NK-92 treated with Interleukin-12 subunit alpha and Interleukin-12 subunit beta, amount 100 ng/mL, for 24 hours (cell line): ENCODE measurements at places on chromosomes 16 and 17.

- DNase-seq: no peak
Observed at GRCh38 chr17:9953492-9953891, 48.4 kb upstream of the RCVRN start.

DNA sequence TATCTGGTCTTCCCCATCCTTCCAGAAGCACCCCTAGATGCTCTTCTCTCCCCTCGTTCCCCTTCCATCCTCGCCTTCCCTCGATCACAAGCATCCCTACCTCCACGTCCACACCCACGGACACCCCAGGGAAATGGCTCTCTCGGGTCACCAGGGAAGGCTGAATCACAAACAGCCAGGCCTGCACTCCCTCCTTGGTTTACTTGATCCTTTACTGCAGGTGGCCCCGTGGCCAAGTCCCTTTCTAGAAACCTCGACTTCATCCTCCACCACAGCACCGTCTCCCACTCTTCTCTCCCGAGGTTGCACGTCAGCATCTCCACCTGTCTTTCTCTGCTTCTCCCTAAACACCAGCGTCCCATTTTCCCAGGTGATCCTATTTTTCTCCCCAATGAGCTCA, 6.5 kb upstream of the RBFOX3 start:
- no peak for DNase-seq

DNA sequence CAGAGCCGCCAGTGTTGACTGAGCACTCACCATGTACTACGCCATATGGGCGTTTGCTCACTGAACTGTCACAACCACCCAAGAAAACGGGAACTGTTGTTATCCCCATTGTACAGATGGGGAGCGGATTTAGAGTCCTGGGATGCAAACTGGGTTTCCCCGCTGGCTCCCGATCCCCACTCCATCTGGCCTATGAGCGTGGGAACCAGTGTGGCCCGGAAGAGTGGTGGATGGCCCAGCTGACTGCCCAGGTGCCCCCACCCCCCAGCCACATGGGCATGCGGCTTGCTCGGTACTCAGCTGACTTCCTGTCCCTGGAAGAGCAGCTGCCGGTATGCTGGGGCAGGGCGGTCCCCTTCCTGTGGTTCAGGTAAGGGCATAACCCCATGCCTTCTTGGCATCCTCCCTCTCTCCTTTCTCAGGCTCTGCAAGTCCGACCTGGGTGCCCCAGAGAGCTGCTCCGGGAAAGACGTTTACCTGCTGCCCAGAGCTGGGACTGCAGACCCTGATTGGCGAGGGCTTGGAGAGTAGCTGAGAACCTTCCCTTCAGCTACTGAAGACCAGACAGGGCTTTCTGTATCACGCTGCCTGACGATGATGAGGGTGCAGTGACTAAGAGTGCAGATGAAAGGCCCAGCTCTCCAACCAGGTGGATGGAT, 16.2 kb downstream of the SOCS3 start:
- no peak for DNase-seq

DNA sequence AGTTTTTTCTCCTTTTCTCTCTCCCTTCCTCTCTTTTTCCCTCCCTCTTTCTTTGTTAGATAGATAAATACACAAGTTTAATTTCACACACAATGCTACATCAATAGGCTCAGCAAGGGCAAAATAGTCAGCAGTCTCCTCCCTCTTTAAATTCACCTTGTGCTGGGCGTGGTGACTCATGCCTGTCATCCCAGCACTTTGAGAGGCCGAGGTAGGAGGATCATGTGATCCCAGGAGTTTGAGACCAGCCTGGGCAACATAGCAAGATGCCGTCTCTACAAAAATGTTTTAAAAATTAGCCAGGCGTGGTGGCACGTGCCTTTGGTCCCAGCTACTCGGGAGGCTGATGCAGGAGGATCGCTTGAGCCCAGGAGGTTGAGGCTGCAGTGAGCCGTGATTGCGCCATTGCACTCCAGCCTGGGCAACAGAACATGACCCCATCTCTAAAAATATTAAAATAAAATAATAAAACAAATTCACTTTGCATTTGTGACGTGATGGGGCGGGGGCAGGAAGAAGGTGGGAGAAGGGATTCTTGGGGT, 27.4 kb downstream of the IL21R start:
- no peak for DNase-seq

DNA sequence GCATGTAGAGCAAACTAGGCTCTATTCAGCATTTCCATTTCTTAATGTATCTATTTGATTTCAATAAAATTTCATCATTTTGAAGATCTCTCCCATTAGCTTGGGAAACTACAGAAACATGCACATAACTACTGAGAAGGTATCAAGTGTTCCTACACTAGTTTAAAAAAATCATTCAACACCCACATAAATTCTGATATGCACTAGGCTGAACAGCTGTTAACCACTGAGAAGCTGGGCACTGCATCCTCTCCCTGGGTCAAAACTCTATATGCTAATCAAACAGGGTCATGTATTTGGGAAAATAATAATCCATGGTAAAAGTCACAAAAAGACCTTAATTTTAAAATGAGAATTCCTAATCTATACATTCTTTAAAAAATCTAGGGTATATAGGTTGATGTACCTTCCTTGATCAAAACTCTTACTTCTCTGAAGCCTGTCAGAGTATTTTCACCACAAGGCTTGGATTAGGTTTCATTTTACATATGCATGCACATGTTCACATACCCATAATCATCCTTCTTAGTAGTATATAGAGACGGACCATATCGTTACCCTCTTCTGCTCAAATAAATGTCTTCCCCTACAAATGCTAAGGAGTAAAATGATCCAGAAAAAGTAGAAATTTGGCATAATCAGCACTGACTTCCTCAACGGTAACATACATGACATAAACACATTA, 57.2 kb downstream of the KANSL1 start:
- DNase-seq: no peak

DNA sequence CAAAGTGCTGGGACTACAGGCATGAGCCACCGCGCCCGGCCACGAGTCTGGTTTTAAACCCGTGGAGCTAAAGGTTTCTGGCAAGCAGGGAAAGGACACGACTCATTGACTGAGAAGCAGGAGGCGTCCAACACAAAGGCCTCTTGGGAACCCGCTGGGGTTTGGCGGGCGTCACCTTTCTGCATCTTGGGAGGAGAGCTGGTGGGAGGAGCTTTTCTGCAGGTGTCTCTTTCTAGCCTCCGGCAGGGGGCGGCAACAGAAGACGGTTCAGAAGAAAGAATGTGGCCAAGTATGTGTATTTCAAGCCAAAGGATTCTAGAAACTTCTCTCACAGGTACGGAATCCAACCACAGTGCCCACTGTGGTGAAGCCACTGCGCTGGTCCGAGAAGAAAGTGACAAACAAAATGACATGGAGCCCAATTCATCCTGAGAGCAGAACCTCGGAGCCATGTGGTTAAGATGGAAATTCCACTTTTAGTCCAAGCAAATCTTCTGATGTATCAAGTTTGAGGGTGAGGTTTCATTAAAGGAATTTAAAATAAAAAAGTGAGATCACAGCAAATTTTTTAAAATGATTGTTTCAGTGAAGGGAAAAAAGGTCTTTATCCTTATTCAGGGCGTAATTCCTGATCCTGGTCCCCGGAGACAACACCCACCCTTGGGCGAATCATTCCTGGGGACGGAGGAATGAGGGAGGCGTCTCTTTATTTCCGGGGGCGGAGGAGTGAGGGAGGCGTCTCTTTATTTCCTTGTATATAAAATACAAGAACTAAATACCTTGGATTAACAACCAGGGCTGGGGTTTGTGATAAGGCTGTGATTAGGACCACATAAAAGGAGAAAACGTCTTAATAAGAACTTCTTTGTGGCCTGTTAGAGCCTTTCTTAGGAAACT, 97.6 kb downstream of the MRM3 start:
- DNase-seq: peak; percentile 8

DNA sequence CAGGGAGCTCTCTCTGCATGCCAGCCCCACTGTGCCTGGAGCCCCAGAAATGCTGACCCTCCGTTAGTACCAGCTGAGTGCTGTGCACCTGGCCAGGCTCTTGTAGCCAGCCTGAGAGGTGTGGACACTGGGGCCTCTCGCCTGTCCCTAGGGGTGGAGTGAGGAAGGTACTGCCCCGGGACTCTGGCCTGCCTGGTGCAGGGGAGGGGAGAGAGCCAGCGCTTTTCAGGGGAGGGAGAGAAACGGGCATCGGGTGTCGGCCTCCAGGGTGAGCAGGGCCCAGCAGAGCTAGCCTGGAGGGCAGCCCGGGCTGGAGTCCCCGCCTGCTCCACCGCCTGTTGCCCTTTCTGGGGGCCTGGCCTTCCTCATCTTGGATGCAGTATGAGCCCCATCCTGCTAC, 13.1 kb downstream of the MAP2K3 start:
- no peak for DNase-seq

DNA sequence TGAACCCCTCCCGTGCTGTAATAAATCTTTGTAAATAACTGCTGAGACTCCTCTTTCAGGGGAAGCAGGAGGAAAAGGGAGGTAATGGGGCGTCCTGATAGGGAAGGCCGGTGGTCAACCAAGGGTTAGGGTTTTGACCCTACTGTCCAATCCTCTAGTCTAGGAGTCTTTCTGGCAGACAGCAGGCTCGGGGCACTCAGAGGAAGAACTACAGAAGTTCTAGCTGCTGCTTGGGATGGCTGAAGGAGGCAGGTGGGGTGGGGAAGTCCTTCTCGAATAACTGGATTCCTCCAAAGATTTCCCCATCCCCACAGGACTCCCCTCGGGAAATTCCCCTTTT, 387 bp upstream of the STARD3 start:
- no peak for DNase-seq

DNA sequence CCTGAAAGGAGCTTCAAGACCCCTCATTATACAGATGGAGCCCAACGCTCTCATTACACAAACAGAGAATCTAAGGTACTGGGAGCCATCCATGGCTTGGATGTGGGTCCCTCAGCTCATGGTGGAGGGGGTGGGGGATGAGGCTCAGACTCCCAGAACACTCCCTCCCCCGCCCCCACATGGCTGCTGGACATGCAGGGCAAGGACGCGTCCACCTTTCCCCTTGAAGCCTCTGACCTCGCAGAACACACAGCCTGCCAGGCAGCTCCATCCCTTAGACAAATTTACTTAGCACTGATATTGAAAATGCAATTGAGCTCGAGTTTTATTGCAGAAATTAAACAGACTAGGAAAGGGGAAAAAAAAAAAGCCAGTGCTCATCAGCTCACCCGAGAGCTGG, 203.9 kb downstream of the ZNF423 start:
- no peak for DNase-seq

GRCh38 chr16:31414706-31415105, 13.5 kb downstream of the COX6A2 start:
- no peak for DNase-seq

DNA sequence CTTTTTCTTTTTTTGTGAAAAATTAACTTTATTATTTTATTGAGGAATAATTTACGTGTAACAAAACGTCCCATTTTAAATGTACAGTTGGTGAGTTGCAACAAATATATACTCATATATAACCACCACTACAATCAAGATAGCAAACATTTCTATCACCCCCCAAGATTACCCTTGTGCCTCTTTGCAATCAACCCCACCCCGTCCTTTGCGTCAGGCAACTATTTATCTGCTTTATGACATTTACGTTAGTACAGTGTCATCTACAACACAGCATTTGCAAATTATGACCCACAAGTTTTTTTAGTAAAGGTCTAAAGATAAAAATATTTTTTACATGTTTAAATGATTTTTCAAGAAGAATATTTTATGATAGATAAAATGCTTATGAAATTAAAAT, 485.6 kb upstream of the SOX9 start:
- no peak for DNase-seq

DNA sequence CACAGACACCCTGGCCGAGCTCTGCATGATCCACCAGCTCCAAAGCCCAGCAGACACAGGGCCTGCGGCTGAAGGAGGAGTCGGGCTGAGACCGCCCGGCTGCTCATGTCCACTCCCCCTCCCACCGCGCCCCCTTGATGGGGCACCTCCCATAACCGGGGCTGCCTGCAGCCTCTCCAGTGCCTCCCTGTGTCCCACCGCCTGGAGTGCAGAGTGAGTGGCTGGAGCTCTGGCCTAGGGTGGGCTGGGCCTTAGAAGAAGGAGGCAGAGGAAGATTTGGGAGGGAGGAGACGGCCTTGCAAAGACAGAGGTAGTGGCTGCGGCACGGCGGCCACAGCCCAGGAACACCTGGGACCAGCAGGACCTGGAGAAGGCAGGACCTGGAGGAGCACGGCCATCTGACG, 4.0 kb downstream of the CBFA2T3 start:
- no peak for DNase-seq

- DNase-seq: no peak
Observed at GRCh38 chr16:25040543-25040942, 25.4 kb upstream of the ARHGAP17 start.

DNA sequence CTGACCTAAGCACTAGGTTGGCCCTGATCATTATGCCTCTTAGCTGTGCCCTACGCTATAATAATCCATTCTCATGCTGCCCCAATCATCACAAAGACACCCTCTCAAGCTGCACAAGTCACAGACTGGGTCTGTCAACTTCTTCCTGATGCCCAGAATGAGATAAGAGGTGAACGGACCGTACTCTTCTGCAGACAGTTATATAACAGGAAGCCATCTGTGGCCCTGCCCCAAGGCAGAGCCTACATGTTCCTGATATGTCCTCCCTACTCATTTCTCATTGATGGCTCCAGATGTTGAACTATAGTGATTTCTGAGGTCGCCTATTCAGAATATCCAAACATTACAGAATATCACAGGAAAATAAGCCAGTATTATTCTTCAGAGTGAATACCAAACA, 471.6 kb upstream of the ERCC4 start:
- DNase-seq: no peak

DNA sequence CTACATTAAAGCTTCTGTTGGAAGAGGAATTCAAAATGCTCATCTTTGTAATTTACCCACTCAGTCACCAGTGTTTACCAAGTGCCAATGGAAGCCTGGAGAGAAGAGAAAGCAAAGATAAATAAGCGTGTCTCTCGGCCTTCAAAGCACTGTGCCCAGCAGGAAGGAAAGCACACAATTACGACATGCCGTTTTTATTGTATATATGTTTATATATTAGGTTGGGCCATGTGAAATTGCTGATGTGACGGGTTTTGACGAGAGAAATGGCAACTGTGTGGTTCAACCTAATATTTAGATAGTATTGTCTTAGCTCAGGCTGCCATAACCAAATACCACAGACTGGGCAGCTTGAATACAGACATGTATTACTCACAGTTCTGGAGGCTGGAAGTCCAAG, 79.3 kb upstream of the HSBP1 start:
- no peak for DNase-seq

- no peak for DNase-seq
Observed at GRCh38 chr17:78787444-78787843, 5.4 kb upstream of the CYTH1 start.

- DNase-seq: no peak
Observed at GRCh38 chr16:54112451-54113206, 174.0 kb downstream of the IRX3 start.
